ENCODE measurements at places on chromosomes 5 and 9.

DNA sequence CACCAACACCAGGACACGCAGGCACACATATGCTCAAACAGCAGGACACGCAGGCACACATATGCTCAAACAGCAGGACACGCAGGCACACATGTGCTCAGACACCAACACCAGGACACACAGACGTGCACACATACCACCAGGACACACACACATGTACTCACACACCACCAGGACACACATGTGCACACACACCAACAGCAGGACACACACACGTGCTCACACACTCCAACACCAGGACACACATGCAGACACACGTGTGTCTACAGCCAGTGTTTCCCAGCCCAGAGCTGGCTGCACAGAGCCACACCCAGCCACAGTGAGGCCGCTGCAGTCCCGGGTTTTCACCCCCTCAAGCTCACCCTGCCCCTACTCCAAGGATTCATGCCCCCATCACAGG, 25.0 kb upstream of the SLC12A7 start:
- DNase-seq: no peak

DNA sequence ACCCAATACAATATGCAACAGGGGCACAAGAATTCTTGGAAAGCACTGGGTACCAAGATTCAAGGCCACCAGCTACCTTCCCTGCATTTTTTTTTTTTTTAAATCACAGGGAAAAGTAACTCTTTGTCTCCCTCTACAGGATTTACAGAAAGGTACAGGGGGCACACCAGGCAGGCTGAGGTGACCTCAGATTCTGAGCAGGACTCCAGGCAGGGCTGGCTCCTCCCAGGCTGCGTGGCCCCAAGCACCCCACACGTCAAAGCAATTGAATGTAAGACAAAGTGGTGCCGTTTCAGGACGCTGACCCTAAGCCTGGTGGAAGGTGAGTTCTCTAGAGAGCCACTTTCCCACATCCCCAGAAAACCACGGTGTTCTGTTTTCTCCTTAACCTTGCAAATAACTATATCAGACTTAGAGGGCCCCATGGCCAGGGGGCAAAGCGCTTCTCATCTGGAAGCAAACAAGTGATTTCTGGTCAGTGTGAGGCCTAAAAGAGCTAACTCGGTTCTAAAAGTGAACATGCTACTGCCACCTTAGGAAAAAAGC, 222.6 kb downstream of the ROR2 start:
- DNase-seq: no peak

GRCh38 chr9:108953983-108954574, 19.9 kb downstream of the ABITRAM start:
- no peak for DNase-seq

DNA sequence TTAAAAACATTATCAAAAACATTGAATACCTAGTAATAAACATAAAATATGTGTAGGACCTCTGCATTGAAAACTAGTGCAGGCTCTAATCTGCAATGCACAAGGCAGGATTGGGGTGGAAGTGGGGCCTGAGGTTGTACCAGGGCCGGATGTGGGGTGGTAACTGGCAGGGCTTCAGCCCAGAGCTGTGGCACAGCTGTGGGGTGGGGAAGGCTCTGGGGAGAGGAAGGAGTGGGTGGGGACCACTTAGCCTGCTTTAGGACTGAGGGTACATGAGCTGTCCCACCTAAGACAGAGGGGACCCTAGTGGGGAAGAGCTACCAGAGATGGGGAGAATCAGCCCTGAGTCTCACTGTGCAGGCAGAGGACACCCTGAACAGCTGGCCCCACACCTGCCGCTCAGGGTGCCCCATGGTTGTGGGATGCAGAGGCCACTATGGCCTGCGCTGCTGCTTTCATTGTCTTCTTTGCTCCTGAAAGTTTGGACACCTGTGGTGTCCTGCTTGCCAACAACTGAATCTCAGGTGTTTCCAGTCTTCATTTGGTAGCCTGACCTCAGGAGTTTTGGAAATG, 311.4 kb downstream of the TLE4 start:
- no peak for DNase-seq

DNA sequence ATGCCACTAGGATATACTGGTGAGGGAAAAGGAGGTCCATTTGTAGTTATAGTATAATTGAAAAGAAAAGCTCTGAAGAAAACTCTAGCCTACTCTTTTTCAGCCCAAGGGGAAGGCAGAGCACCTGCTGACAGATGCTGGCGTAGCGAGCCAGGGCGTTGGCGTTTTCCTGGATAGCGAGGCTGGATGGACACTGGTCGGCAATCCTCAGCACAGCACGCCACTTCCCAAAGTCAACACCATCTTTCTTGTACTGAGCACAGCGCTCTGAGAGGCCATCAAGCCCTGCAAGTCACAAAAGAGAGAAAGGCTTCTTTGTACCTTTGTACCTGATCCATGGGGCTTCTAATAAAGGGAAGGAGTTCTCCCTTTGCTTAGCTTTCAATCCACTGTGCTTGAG, 8.2 kb downstream of the ALDOB start:
- no peak for DNase-seq
